Stimulated activated CD4-positive, alpha-beta T cell treated with anti-CD3 and anti-CD28 coated beads, Interleukin-12 subunit alpha, Interleukin-12 subunit beta, amount 100 ng/mL, for 4 hours (primary cell): ENCODE measurements at places on chromosomes 2 and 18.

DNA sequence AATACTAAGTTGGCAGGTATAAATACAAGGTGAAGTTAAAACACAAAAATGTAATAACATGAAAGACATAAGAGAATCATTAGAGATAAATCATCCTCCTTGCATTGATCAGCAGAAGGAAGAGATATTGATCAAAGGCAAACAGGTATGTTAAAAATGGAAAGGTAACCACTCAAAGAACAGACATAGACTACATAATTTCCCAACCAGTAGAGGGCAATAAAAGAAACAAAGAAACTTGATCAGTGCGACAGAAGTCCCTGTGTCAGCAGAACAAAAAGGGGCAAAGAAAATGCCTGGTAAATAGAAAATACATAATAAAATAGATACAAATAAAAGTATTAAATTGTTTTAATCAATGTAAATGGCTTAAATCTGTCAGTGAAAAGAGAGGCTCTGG, 53.6 kb downstream of the FAM228A start:
- no peak for DNase-seq

- no peak for DNase-seq
These were observed 95.6 kb downstream of the GALNT3 start for GRCh38 chr2:165698444-165698884.

DNA sequence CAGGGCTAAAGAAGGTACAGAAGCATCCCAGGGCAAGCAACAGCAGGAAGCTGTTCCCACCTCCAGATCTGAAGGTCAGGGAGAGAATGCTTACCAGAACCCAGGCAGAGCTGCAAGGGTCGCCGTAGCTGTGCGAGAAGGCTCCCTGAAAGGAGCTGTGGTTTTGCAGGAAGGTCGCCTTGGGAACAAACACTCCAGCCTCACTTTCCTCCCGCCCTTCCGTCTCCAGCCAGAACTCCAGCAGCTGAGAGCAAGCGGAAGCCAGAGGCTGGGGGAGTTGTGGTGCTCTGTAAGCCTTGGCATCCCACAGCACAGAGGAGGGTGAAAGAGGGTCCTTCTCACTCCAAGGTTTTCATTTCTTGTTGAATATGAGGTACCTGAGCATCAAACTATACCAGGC, 18.3 kb upstream of the ICOS start:
- DNase-seq: no peak

DNA sequence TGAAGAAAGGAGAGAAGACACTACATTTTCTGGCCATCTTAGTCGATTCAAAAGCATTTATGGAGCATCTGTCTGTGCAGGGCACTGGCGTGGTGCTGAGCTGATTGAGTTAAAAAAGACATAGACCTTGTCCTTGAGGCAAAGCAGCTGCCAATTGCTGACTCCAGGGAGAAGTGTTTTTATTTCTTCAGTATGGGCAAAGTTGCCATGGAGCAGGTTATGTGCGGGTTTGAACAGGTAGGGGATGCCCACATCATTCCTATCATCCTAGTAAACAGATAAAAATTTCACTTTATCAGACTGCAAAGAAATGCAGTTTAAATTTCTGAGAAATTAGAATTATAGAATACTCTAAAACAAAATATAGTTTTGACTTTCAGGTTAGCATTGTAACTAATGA, 125.8 kb downstream of the NUP35 start:
- DNase-seq: no peak

GRCh38 chr2:30288561-30288960, 57.2 kb downstream of the LBH start:
- no peak for DNase-seq

DNA sequence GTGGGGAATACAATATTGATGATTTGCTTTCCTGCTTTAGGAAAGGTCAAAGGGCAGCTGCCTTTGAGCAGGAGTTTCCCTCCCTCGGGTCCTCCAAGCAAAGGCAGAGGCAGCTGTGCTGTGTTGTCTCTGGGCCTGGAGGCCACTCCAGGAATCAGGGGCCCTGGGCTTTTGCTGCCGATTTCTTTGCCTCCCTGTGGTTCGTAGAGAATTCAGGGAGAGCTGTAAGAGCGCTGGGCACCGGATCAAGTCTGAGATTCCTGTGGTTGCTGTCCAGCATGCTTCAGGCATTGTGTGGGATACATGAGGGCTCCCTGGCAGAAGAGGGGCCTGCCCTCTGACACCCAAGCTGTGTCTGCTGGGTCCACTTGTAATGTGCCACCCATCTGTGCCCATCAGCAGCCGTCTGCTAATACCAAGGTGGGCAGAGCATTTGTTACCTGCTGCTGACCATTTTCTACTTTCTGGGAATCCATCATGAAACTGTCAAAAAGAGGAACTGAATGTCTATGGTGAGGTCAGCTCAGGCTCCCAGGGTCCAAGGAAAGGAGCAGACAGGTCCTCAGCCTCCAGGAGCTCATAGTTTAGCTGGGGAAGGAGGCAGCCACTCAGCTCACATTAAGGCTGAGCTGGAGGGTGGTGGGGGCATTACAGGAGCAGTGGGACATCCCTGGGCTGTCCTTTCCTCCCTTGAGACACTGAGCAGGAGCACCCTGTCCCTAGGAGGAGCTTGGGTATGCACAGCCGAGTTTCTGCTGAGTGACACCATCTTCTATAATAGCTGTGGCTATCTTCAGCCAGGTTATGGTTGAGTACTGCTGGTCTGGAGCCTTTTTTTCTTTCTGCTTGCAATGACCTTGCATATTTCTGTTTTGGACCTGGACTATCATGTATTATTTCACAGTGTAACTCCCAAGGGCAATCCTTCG, 68.5 kb downstream of the CTIF start:
- DNase-seq: no peak
